LHCN-M2 (cell line): ENCODE measurements at places on chromosomes 12 and 14.

GRCh38 chr12:85155791-85156190, 119.6 kb downstream of the LRRIQ1 start:
- peak; percentile 10 for DNase-seq

DNA sequence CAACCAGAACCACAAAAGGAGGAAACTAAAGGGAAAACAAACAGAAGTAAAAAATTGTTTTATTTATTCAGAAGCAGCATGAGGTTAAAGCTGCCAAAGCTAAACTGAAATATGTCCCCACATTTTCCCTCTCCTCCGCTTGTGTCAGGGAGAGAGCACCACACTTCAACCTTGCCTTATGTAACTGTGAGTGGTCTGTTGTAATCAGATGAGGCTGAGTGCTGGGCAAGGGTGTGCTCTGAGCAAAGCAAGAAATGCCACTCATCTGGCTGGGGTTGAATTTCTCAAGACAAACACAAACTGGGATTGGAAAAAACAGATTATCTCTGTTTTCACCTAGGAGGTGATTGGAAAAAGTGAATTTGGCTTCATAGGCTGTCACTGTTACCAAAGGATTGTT, 12.2 kb downstream of the CAPZA3 start:
- peak; percentile 17 for DNase-seq

- no peak for DNase-seq
These were observed 15.1 kb downstream of the FAIM2 start for GRCh38 chr12:49888461-49889151.

DNA sequence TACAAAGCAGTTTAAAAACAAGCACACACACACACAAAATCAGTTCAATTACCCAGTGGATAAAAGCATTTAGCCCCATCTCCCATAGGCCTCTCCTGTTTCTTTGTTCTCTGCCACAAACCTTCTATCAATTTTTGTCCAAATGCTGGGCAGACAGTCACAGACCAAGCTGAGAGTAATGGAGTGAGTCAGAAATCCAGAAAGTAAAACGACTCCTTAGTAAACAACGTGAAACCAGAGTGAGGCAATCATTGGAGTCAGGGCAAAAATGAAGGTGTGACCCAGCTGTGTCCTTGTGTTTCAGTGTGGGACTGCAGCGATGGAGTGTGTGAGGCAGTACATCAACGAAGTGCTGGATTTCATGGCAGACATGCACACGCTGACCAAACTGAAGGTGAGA, 102.0 kb downstream of the PRIMA1 start:
- no peak for DNase-seq
